AG20443 (cell line): ENCODE measurements at places on chromosomes 5 and 9.

DNA sequence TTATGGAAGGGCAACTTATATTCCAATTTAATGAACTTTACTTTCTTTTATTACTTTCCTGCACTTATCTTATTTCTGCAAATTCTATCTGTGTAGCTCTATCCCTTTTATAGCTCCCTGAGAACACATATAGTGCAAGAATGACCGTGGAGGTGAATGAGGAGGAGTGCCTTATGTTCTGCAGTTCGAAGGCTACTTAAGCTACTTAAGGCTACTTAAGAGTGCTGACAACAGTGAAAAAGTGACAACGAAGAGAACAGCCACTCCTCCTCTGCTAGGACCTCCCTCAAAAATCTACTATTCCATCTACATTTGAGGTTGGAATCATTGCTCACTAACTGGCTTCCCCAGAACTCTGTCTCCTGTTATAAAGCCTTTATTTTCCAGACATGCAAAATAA is 1365.7 kb upstream of the C9orf72 start:
- DNase-seq = no peak

DNA sequence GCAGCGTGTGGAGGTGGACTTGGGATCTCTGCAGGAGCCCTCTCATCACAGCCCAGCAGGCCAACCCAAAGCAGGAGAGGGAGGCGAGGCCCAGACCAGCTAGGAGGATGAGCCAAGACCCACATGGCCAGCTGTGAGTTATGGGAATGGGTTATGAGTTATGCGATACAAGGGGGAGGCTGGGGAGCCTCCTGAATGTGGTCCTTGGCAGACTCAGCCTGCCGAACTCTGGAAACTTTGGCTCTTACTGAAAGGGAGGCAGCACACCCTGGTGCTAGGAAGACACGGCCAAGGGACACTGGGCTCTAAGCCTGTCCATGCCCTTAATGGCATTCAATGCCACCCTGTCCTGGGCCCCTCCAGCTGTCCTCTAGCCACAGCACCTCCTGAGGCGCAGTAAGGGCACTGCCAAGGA is 7.7 kb upstream of the VAV2 start:
- peak; percentile 30 for DNase-seq

DNA sequence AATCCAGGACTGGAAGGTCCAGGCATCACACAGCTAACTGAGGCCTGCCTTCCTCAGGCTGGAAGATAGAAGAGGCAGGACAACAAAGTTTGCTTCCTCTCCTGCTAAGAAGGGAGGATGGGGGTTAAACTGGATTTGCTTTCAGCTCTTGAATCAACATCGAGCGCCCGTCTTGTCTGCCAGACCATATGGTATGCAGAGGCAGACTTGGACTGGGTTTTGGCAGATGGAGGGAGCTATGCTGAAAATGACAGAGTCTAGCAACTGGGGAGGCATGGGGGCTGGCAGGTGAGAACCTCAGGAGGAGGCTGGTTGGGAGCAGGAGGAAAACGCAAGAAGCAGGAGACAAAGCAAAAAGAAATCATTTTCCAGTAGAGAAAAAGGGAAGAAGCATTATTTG is 289.5 kb upstream of the IL12B start:
- no peak for DNase-seq

DNA sequence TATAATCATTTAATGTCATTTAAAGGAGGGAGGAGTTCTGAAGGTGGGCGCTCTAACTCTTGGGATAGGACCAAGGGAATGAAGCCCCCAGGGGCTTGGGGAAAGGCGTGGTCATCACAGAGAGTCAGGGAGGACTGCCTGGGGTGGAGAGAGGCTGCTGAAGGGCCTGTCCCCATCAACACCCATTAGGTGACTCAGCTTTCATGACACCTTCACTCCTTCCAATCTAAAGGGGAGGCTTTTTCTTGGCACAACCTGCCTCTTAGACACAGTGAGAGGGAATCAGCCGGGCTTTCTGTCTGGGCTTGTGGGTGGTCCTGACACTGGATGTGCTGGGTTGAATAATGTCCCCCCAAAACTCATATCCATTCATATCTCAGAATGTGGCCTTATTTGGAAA is 31.4 kb upstream of the ANKRD33B start:
- no peak for DNase-seq

- DNase-seq = peak; percentile 30
These were observed 235.2 kb upstream of the ELL2 start for GRCh38 chr5:96196890-96197289.

GRCh38 chr9:130291474-130291873 is 25.9 kb downstream of the HMCN2 start:
- DNase-seq = no peak

GRCh38 chr9:136055715-136056545 is 39.2 kb downstream of the NACC2 start:
- no peak for DNase-seq

- no peak for DNase-seq
These were observed 42.2 kb upstream of the RIOK2 start for GRCh38 chr5:97225222-97225621.

DNA sequence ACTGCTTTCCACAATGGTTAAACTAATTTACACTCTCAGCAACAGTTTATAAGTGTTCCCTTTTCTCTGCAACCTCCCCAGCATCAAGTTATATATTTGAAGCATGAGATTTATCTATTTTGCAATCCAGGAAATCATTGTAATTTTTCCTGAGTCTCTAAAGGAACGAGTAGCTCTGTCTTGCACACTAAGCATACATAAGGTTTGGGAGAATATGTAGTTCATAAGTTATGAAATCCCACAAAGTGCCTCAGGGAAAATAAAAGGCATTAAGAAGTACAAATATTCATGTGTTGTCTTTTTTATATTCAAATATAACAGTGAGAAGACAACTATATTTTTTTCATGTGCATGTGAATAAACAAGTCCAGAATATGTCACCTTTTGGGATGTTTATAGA is 377.1 kb upstream of the RORB start:
- no peak for DNase-seq

DNA sequence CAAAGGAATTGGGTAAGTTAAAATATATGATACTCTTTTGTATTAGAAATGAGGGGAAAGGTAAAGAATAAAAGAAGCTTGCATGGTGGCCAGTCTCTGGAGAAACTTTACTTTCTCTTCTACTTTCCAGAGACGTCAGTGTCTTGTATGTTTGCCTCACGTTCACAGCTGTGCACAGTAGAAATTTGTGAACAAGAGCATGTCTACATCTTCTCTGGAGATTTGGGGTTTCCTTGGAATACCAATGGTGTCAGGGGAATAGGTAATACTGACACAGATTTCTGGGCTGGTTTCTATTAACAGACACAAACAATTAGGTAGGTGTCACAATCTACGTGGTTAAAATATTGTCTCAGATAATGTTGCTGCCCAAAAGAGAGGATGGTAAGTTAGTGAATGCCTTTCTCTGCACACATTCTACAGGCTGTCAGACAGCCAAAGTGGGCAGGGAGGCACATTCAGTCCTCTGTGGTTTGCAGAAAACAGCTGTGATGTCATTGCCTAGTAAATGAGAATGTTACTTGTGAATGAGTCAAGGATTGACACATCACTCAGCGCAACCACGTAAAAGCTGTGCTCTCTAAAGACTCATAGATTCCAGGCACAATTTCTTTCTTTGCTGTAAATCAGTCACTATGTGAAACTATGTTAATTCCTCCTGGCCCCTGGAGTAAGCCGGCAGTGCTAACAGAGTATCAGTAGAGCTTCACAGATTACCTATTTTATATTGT is 397.1 kb downstream of the MAN2A1 start:
- peak; percentile 49 for DNase-seq

DNA sequence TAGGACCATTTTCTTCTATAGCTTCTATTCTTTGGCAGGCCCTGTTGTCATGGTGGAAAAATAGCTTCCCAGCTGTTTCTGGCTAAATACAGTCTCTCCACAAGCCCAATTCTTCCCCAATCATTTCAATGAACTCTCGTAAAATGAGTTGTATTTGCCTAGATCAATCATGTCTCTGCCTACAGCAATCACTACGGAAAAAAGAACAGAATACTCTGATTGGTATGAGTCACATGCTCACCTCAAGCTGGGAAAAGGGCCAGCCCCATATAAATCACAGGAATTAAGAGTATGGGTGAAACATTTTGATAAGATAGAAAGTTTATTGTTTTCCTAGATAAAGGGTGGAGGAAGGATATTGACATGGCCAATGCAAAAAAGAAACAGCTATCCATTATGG is 711.4 kb downstream of the EFNA5 start:
- no peak for DNase-seq

- peak; percentile 32 for DNase-seq
These were observed 11.7 kb downstream of the CAVIN4 start for GRCh38 chr9:100589582-100589981.

- DNase-seq = no peak
These were observed 434.7 kb upstream of the DMAC1 start for GRCh38 chr9:8234316-8234715.

DNA sequence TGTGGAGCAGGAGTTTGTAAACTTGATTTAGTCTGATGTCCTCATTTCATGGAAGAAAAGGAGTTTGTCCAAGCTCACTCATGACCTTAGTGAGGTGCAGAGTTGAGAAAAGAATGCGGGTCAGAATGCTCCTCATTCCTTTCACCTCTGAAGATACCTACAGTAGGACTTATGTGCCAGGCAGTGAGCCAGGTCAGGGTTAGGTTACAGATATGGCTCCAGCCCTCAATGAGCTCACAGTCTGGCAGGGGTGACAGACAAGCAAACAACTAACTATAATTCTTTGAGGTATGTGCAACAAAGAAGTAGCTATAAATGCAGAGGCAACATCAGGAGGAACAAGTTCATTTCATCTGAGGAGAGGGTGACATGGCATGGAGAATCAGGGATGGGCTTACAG is 102.5 kb downstream of the SPATA31D1 start:
- DNase-seq = no peak

GRCh38 chr9:126499005-126499910 is 114.5 kb upstream of the LMX1B start:
- DNase-seq = peak; percentile 84

DNA sequence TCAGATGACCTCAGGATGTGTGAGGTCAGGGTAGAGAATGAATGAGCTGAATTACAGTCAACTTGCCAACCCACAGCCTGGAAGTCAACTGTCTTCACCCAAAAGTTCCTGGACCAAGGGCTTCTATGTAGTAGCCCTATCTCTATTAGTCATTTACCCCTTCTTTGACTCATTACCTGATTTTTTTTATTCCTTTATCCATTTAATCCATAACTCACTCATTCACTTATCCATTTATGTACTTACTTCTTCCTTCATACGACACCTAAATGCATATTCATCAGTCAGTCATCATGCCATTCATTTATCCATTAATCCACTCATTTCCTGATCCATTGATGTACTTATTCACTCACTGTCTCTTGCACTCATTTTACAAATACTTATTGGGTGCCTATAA is 212.7 kb downstream of the PAPPA start:
- DNase-seq = no peak

- no peak for DNase-seq
These were observed 57.2 kb downstream of the KCNN2 start for GRCh38 chr5:114419067-114419388.

- DNase-seq = no peak
These were observed 345 bp upstream of the PRRC1 start for GRCh38 chr5:127517110-127517479.

- DNase-seq = no peak
These were observed 228.9 kb downstream of the KIAA0825 start for GRCh38 chr5:94389515-94389899.
